T-helper 2 cell (primary cell): ENCODE measurements at places on chromosomes 6 and 20.

DNA sequence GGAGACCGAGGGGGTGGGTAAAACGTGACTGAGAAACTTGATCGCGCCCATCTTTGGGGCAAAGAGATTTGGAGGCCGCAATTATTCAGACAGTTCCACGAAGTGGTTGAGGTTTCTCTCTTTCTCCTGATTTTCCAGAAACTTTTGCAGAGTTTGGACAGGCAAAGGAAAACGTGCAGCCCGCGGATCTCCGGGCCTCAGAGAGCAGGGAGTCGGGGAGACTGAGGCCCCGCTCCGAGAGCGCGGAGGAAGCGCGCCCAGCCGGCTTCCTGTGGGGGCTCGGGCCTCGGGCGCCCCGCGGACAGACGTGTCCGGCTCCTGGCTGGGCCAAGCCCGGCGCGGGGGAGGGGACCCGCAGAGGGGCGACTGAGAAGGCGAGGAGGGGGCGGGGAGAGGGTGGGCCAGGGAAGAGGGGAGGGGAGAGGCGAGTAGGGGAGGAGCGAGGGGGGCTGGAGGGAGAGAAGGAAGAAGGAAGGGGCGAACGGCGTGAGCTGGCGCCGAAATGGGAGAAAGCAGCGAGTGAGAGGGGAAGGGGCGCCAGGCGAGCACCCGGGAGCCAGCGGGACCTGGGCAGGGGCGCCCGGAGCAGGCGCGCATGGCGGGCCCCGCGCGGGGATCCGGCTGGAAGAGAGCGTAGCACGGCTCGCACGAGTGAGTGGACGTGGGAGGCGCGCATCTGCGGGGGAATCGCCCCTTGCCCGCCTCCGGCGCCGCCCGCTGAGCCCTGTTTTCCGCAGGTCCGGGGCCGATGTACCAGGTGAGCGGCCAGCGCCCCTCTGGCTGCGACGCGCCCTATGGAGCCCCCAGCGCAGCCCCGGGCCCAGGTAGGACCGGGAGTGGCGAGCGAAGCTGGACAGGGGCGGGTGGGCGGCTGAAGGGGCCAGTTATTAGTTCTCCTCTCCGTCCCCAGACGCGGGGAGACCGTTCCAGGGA, at the start of gene MDFI:
TSS of gene MDFI (plus strand) at position 467 of the 933 bp plus-strand sequence. CDS start at position 749, 282 bp downstream.
- no peak for DNase-seq

- no peak for DNase-seq
Measured at GRCh38 chr20:14896569-14896968, 559.2 kb upstream of the FLRT3 start.

DNA sequence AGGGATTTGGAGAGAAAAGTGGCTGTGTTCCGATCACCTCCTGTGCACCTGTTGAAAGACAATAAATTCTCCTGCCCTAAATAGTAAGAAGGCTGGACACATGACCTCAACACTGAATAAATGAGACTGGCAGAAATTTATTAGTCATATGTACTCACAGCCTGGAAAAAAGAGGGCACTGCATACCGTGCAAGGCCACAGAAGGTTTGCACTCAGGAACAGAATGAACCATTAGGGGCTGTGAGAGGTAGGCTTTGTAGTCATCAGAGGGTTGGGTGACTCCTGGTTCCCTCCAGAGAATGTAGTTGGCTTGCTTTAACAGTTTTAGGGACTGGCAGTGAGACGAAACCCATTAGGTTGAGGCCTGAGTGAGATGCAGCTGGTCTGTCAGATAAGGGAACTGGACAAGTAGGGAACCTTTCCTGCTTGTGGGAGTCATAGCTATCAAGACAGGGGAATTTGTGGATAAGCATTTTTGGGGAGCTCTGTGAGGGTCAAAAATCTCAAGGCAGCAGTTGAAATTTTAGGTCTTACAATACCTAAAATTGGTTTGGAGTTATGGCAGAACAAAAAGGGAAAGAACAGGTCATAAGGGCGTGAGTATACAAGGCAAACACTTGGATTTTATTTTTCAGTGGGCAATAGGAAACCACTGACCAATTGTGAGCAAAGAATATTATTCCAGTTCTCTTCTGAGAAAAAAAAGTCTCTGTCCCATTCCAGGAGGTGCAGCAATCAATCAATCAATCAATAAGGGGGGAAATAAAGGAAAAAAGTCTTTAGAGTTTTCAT, 67.9 kb upstream of the BTN3A2 start:
- DNase-seq = no peak

DNA sequence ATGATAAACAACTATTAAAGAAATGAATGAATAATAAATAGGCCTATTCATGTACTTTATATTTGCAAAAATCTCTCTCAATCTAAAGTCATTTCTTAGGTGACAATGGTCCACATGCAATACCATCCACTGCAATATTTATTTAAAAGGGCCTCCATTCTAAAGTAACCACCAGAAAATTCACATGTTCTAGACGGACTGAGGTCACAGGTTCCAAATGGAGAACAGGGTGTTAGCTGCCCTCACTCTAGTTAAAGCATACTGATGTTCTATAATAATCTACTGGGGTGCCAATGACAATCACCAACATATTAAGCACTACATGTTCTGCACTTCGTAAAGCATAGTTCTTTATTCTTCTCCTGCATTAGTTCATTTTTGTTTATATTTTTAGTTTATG, 1.2 kb downstream of the HBS1L start:
- no peak for DNase-seq

DNA sequence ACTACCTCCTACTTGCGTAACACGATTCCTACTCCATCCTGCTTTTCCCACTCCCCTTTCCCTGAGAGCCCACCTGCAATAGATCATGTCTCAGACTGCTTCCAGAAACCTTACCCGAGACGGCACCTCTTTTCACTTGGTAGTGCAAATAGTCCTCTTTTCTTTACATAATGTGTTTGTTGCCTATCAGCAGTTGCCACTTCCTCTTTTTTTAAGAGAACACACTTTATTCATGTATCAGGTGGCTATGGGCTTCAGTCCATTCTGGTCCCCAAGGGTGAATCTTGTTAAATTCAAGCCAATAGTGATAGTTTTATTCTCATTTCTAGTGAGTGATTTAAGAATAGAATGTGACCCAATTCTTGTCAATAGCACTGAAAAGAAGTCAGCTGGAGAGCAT, 57.7 kb upstream of the FERMT1 start:
- no peak for DNase-seq

DNA sequence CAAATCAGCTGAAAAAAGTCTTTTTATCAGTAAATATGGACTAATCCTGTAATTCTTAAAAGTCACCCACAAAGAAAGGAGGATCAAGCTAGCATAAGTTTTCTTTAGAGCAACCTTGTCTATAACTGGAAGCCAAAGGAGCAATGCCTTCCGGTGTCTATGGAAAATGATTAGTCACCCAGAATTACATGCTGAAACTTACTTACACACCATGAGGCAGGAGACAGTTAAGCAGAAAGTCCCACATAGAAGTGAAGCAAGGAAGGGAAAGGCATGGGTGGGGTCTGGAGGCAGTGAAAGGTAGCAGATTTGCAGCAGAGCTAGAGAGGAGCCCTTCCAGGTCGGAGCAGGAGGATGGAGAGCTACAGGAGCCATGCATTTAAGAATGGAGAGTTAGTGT, 153.7 kb upstream of the RIPOR2 start:
- DNase-seq = no peak

DNA sequence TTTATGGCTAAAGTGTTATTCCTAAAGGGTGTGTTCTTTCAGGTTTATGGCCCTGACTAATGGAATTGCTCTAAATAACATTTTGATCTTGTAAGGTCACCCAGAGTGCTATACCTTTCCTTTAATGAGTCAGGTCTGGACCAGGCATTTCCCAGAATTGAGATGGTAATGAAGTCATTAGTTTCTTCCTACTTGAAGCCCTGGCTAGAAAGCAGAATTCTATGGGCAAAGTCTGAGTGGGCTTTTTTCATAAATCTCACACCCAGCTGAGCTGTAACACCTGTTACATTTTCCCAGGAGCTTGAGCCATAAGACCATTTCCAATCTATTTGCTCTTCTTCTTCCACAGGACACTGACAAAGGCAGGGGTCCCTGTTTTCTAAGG, 122.0 kb upstream of the ID4 start:
- no peak for DNase-seq
